Activated CD4-positive, alpha-beta T cell treated with anti-CD3 and anti-CD28 coated beads, Interleukin-2, amount 50 U/mL, for 1 hour (primary cell): ENCODE measurements at places on chromosomes 4 and X.

DNA sequence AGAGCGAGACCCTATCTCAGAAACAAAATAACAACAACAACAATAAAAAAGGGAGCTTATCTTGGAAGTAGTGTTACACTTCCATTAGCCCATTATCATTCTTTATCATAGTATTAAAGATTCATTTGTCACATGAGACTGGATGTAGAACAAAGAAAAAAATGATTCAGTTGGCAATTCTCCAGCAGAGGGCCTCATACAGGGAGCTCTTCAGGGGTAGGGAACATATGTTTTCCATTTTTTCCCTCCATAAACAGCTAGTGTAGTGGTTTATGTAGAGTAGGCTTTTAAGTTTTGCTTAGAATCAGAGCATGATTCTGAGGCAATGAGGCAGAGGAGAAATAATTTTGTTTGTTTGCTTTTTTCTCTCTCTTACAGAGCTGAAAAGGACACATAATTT lies 5.8 kb downstream of the CPE start:
- DNase-seq: no peak

- no peak for DNase-seq
Measured at GRCh38 chr4:159487284-159487747, 384.4 kb downstream of the RAPGEF2 start.

- no peak for DNase-seq
Measured at GRCh38 chr4:41069838-41070237, 144.5 kb downstream of the APBB2 start.

- DNase-seq: no peak
Measured at GRCh38 chrX:112670977-112671376, 8.8 kb downstream of the LHFPL1 start.
